ENCODE measurements at places on chromosomes 2 and 18.
A peak's percentile ranks its signal among the peaks of the same experiment; 100 is the strongest.

DNA sequence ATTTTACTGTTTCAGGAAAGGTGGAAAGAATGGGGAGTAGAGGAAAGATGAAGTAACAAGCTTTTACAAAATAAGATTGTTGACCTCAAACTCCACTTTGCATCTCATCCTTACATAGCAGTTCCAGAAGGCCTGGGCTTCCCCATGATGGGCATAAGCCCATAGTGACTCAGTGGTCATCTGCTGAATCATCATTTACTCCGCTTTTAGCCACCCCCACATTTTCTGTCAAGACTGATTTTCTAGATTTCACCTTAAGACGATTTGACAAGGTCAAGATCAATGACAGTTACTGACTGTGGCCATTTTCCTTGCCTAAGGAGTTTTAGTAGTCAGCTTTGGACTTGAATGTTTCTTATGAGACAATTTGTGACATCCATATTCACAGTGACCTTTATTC lies 49.4 kb downstream of the PLEKHM3 start:
- no peak for DNase-seq

- DNase-seq, result no peak
Measured at GRCh38 chr2:234763002-234763873, 188.6 kb upstream of the SH3BP4 start.

- no peak for DNase-seq
Measured at GRCh38 chr2:47664817-47665216, 118.1 kb upstream of the MSH6 start.

DNA sequence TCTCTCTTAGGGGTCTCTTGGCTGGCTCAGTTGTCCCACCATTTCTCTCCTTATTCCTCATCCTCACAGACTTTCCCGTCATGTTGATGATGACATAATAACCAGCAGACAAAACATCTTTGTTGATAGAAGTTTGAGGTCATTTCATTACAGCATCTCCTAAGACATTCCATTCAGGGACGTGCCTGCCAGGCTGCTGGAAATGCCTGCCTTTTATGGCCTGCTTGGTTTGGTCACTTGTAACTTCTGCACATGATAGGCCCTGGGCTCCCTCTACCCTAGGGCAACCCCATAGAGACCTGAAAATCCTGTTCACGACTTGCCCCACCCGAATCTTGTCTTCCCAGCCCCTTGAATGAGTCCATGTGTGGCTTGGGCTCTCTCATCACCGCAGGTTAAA lies 81.7 kb downstream of the SDC1 start:
- DNase-seq, result no peak

- no peak for DNase-seq
Measured at GRCh38 chr2:120495586-120495985, 149.7 kb downstream of the INHBB start.

DNA sequence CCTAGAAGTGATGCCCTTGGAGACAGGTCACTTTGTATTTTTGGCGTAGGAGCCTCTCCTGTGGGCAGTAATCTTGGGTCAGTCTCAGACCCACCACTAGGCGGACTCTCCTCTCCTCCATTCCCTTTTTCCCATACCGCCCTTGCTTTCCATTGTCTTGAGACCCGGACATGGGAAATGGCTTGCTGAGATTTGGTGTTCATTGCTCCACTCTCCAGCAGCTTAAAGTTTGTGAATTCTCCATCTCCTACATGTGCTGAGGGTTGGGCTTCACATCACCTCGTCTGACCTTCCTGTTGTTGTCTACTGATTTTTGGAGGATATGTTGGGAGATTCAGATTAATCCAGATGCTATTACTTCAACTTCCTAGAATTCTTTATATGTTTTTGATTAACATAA lies 159.2 kb upstream of the RAB12 start:
- DNase-seq, result no peak

GRCh38 chr2:229779650-229780049 lies 65.3 kb upstream of the DNER start:
- DNase-seq, result no peak

GRCh38 chr2:2570360-2570759 lies 239.3 kb upstream of the MYT1L start:
- no peak for DNase-seq

DNA sequence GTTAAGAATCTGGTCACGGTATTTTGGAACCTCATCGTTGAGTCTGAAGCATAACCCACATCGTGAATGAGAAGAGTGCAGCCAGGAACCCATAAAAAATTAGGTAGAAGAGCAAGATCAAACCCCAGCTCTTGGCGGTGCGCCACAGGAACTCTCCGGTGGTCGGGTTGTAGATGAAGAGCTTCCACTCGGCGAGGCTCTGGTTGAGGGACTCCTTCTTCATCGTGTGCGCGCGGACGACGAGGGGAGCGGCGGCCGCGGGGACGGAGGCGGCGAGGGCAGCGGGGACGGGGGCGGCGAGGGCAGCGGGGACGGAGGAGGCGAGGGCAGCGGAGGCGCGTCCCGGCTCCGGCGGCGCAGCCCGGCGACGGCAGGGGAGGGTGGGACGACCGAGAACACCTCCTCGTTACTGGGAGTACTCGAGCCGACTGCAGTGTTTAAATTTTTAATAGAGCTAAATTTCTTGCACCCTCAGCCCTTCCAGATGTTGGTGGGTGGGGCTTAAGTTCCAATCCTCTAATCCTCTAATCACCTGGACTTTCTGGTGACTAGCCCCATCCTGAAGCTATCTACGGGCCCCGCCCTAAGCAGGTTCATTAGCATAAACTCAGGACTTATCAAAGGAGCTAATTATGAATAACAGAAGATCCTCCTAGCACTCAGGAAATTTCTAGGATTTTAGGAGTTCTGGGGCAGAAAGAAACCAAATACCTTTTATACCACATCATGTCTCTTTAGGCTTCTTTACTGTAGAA lies 20.4 kb upstream of the PAPOLG start:
- no peak for DNase-seq

DNA sequence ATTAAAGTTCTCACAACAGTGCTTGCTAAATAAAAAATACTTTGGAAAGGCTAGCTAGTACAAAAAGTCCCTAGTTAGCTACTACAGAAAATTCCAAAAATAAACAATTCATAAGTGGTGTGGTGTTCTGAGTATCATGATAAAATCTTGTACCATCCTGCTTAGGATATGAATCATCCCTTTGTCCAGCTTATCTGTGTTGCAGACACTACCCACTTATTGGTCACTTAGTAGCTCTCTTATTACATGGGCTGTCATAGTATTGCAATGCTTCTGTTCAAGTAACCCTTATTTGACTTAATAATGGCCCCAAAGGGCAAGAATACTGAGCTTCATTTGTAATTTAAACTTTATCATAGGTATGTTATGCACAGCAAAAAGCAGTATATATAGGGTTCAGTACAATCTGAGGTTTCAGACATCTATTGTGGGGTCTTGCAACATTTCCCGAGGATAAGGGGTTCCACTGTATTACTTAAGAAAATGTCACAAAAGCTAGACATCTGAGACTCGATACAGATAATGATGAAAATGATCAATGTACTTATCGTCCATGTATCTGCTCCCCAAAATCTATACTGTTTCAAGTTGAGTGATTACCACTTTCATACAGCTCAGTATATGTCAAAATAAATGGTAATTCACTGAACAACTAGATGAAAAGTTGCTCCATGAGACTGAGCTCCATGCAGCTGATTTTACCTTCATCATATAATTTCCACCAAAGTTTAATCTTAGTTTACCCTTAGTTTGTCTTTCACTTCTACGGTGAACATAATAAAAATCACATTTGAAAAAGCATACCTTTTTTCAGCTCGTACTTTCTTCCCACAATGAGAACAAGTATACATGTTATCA lies 93.8 kb downstream of the C2orf74 start:
- DNase-seq, result no peak

DNA sequence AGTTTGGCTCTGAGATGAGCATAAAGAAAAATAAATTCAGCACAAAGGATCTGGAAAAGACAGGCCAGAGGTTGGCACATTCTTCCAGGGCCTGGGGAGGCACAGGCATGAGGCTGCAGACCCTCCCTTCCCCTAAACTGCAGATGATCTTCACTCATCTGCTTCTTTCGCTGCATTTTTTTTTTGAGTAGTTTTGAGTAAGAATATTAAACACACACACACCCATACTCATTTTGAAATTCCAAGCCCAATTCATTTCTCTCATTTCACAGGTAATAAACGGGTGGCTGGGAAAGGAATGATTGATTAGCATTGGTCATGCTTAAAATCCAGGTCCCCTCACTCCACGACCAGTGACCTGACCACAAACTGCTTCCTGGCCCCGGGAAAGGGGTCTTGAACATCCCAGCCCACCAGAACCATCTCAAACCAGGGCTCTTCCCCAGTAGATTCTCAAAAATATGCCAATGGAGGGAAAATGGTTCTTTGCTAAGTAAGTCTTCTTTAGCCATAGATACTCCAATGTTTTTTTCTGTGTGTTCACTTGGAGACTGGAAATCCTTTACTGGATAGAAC lies 219.6 kb downstream of the ANAPC1 start:
- DNase-seq, result no peak

DNA sequence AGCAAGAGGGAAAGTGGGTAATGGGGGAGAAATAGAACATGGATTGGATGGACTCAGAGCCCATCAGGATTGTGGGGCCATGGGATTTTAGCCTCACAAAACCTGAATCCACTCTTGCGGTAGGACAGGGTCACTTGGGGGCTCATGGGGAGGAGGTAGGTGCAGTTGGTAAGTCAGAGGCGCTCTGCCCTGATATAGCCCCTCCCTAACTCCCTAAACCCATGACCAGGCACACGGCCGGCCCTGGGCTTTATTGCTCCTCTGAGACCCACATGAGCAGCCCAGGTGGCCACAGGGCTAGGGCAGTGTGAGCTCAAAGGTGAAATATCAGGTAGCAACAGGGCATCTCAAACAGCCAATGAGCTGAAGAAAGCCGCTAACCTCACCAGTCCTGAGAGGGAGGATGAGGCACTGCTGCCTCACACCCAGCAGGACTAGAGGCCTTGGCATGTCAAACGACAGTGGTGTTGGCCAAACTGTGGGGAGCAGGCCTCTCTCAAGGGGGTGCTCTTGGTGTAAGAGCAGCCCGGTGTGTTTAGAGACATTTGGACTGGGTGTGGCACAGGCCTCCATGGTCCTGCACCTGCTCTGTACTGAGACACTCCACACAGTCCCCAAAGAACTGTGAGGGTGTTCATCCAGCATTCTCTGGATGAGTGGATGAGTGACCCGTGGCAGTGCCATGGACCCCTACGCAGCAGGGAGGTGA lies 90.8 kb upstream of the HS6ST1 start:
- DNase-seq, result no peak

GRCh38 chr2:232955856-232956255 lies 57.2 kb downstream of the NGEF start:
- no peak for DNase-seq

DNA sequence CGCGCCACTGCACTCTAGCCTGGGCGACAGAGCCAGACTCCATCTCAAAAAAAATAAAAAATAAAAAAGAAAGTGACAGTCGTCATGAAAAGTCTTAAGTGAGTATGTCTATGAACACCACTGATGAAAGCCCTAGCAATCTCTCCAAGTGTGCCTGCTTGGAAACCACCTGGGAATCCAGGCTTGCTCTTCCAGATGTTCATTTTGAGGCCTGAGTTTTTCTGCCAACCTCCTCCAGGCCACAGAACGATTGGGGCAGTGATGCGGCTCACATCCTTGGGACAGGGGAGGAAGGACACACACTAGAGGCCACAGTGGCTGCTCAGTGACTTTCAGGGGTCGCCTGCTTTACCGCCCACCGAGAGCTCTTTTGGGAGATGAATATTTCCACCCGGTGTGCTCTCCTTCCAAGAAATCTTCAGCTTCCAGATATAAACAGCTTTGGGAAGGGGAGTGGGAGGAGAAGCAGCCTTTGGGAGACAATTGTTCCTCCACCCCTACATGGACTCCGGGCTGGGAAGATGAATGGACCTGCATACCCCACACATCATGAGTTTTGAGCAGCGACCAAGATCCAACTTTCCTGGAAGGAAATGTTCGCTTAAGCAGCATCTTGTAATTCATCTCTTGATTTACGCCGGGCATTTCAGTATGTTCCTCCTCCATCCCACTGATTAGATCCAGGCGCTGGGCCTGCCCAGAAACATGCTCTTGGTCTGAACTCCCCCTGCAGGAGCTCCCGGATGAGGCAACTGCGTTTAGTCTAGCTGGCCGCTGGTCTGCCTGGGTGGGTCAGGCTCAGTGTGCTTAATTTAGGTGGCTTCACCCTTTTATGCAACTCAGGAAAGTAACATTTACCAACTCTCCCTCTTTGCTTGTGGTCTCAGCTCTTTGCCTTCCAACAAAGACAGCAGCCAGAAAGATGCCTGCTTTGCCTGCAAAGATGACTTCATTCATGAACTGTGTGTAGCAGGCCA lies 6.2 kb upstream of the ARMC9 start:
- DNase-seq, result no peak

DNA sequence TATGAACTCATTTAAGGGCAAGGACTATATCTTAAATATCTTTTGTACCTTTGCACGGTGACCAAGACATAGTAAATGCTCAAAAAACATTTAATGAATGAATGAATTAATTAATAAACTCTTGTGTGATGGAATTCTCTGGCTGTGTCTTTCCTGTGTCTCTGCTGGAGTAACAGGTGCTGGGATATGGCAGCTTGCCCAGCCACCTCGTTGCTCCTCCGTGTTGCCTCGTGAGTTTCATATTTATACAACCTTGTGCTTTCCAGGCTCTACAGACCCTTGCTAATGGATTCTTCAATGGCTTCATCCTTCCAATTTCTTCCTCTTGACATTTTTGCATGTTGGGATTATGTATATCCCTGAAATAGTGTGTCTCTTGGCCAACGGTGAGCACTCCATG lies 30.4 kb downstream of the CTAGE1 start:
- DNase-seq, result no peak

DNA sequence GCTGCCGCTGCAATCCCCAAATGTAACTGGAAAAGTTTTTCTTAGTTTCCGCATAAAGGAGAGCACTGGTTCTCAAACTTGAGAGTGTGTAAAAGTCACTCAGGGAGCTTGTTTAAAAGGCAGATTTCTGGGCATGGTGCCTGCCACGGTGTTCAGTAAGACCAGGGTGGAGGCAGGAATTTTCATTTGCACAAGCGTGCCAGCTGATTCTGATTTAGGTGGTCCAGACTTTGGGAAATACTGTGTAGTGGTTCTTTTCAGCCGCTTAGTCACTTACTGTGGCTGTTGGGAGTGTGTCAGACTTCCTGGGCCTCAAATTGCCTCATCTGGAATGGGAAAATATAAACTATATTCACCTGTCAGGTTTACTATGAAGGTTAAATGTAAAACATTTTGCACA lies 788 bp downstream of the ARMC9 start:
- no peak for DNase-seq

DNA sequence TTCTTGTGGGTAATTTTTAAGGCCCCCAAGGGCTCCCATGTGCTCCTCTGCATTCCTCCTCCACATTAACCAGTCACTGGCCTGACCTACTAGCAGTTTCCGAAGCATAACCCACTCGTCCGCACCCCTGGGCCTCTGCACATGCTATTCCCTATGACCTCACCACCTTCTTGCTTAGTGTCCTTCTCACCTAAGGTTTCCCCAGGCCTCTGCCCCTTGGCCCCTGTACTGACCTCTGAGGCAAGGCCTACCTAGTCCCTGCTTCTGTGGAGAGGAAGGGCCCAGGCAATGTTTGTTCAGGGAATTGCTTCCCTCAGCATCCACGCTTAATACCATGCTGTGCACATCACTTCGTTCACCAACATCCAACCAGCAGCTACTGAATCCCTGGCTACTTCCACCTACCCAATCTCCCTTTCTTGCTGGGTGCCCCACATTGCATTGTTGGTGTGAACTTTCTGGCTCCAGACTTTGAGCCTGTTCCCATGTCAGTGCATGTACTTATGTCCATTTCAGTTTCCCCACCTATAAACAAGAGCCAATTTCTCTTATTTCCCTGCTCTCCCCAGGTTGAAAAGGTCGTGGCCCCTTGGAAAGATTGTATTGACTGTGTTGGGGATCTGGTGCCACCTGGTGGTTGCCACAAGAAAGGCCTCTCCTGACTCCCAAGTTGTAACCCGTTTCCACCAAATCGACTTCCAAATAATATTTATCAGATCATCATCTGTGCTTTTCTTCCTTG lies 19.2 kb upstream of the TMEM177 start:
- peak; percentile 29 for DNase-seq

All from stimulated activated CD4-positive, alpha-beta T cell treated with anti-CD3 and anti-CD28 coated beads, Interleukin-2, amount 100 ng/mL, for 48 hours (primary cell).